Neural progenitor cell (in vitro differentiated cells): ENCODE measurements at places on chromosomes 1 and 21.

- DNase-seq, result no peak
These were observed 75.2 kb downstream of the SH3GLB1 start for GRCh38 chr1:86779308-86780191.

DNA sequence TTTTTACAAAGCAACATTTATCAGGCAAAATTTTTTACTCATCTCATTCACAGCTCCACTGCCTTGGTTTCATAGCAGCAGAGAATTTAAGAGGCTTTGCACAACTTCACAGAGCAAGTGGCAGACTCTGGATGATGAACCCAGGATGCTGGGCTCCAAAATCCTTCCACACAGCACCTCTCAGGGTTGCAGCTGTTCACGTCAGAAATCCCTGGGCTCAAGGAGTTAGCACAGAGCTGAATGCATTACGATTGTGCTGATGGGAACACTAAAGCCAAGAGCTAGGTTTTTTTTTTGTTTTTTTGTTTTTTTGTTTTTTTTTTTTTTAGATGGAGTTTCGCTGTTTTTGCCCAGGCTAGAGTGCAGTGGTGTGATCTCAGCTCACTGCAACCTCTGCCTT is 2.4 kb upstream of the HTR6 start:
- DNase-seq, result no peak

DNA sequence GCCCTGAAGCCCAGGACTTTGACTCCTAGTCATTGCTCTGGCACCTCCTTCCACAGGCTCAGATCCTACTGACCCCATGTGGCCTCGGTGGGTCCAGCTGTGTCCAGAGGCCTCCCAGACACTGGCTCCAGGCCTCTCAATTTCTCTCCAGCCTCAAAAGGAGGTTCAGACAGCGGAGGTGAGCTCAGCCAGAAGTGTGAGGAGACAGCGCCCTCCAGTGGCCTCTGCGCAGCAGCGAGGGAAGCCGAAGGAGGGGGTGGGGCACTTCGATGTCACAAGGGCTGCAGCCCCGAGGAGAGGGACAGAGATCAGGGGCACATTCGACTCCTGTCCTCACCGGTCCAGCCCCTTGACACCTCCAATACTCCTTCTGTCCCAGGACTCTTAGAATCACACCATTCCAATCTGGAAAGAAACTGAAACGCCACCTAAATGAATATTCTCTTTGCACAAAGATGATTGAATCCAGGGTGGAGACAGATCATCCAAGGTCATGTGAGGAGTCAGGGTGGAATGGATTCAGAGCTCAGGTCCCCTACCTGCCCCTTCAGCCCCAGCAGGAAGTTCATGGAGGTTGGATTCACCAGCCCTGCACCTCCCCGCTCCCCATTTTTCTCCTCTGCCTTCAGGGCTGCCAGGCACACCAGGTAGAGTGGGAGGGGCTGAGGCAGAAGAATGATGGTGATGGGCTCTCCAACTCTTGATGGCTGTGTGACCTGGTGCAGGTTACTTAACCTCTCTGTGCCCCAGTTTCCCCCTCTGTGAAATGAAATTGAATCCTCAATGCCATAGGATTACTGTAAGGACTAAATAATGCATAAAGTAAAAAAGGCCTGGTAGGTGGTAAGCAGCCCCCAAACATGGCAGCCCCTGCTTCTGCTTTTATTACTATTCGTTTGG is 34.8 kb upstream of the ZBTB40 start:
- DNase-seq, result peak; percentile 90

GRCh38 chr1:57725318-57725717 is 301.5 kb upstream of the DAB1 start:
- DNase-seq, result no peak

DNA sequence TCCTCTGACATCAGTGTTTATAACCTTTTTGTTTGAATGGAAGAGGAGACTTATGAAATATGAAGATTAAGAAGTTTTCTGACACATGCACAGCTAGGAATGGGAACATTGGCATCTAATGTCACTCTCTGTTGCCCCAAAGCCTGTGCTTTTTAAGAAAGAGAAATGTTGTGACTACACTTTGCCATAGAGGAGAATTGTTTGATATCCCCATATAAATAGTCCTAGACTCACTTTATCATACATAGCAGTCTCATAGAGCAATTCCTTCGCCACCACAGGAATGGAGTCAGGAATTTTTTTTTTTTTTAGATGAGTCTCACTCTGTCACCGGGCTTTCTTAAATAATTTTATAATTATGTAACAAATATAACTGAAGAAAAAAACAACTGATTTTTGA is 1.5 kb downstream of the KRTAP21-3 start:
- DNase-seq, result no peak

DNA sequence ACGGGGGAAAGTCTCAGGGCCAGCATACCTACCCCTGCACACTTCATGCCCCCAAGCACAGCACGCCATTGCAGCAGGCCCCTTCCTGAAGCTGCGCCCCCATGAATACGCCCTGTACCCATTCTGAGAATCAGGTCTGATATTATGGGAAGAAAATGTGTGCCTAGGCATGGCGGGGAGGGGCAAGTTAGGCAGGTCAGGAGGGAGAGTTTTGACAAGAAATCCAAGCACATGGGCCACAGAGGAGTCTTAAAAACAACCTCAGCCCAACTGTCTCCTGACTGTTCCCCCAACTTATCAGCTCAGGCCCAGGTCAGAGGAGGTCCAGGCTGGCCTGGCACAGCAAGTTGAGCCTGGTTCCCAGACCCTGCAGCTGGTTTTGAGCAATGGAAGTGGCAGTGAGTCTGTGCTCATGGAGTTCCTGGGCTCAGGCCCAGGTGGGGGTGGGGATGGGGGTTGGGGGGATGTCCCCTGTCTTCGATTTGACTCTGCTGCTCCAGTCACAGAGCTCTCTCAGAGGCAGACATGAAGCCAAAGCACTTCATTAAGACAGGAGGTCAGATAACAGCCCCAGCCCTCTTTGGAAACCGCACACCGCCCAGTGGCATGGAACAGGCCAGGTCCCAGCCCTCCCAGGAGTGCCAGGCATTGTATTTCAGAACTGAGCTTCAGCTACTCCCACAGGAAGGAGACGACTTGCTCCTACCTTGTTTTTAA is 20.6 kb upstream of the BCAR3 start:
- no peak for DNase-seq

- no peak for DNase-seq
These were observed 72.4 kb downstream of the SEC16B start for GRCh38 chr1:177897281-177897997.

DNA sequence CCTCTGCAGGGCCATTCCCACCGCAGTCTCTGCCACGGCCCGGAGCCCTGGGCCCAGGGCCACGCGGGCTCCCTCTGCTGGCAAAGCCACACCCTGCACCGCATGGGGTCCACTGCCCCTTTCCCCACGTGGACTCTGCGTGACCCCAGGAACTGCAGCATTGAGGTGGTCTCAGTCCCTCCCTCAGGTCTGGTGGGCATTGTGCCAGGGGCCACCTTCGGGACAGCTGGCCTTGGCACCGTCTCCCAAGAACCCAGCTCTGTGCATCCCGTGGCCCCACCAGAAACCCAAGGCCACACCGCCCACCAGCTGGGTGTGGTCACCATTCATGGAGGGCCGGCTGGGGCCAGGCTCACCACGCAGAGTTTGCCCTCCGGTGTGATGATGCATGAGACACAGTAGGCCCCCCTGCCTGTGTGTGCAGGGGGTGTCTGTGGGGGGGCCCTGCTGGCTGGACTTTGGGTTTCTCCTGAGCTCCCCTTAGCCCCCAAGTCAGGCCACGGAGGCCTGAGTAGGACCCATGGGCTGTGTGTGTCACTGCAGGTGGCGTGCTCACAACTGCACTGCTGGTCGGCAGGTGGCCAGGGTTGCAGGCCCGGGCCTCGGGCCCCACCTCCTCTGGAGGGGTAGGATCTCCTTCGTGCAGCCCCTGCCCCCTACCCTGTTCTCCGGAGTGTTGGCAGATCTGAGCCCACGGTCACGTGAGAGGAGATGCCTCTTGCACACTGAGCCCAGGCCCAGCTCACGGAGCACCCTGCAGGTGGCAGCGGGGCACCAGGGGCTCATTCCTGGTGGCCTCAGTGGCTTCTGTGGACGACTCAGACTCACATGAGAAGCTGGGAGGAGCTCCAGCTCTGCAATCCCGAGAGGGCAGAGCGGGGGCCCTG is 5.8 kb downstream of the VWA1 start:
- DNase-seq, result peak; percentile 80

GRCh38 chr1:217270101-217270500 is 360.8 kb downstream of the GPATCH2 start:
- no peak for DNase-seq
